ENCODE measurements at places on chromosomes 6 and 20.

DNA sequence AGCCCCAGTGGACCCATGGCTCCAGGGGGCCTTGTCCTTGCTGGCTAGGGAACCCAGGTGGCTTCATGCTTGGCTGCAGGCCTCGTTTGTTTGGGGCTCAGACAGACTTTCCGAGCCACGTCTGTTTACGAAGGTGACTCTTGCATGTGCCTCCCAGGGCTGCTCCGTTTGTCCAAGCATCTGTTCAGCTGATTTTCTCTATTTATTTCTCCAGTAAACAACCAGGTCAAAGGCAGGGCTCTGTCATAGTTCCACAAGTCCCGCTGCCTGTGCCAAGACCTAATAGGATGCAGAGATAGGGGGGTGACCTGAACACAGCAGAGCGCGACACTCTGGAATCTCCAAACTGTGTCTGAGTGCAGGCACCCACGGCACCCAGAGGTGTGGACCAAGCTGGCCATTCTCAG is 12.8 kb upstream of the SPO11 start:
- DNase-seq = no peak

DNA sequence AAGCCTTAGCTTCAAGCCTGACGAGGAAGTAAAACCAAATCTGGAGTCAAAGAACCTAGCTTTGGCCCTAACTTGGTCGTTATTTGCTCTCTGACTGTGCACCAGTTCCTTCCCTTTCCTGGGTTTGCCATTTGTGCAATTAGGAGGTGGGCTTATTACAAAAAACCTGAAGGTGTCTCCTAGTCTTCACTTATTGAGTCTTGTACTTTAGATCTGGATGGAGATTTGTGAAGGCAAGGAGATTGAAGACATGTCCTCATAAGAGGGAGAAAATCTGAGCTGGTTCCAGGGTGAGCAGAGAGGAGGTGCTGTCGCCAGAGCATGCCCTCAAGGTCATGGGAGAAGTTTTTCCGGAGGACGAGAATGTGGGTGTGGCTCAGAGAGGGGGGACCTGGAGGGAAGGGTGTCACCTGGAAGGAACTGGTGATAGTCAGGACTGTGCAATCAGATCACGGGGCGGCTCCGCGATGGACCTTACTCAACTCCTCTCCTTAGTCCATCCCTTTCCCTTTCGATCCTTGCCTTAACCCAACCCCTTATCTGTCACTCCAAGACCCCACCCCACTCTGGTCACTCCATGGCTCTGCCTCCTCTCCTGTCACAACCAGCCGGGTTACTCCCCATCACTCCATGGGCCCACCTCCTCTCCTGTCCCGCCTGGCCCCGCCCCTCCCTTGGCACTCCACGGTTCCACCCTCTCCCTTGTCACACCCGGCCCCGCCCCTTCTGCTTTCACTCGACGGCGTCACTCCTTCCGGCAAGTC is 588 bp upstream of the ACSS2 start:
- no peak for DNase-seq

DNA sequence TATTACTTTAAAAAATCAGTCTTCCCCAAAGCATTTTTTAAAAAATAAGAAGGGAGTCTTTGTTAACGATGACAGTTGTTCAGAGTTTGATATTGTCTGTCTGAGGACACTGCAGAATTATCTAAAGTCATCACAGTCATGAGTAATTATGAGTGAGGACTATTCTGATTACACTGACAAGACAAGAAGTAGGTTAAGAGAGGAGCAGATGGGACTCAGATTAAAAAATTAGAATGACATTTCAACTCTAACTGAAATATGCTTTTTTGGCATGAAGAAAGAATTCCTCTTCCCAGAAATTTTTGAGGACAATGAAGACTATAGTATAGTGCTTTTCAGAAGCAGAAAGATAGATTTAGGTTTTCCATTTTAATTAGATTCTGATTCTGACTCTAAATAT is 456.5 kb downstream of the EPHA7 start:
- no peak for DNase-seq

- DNase-seq = no peak
These were observed 4.2 kb upstream of the VAPB start for GRCh38 chr20:58384821-58385220.

- DNase-seq = no peak
These were observed 158.0 kb upstream of the BMP5 start for GRCh38 chr6:56033401-56033800.

DNA sequence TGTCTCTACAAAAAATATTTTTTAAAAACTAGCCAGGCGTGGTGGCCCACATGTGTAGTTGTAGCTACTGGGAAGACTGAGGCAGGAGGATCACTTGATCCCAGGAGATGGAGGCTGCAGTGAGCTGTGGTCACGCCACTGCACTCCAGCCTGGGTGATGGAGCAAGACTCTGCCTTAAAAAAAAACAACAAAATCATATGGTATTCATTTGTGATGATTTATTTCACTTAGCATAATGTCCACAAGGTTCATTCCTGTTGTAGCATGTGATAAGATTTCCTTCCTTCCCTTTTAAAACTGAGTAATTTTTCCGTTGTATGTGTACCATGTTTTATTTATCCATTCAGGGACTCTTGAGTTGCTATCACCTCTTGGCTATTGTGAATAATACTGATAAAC is 26.2 kb downstream of the TMEM170B start:
- no peak for DNase-seq

Data from immature natural killer cell (primary cell).